ENCODE measurements at places on chromosomes 5 and 9. TPM values are rescaled to one million over a fixed set of nuclear protein-coding genes. Genes with fewer than 3 reads are reported as not detected.
A peak's percentile ranks its signal among the peaks of the same experiment; 100 is the strongest.

DNA sequence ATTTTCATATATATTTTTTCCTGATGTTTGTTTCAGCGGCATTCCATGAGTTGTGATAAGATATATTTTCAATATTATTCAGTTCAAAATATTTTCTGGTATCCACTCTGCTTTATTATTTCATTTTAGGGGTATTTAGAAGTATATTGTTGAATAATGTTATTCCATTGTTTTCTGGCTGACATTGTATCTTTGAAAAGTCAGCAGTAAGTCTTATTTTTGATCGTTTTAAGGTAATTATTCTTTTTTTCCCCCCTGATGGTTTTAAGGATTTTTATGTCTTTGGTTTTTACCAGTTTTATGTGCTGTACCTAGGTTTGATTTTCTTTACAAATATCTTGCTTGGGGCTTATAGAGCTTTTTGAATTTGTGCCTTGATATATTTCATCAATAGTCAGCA, 6.6 kb upstream of the GLRA1 start:
- peak; percentile 11 for DNase-seq

DNA sequence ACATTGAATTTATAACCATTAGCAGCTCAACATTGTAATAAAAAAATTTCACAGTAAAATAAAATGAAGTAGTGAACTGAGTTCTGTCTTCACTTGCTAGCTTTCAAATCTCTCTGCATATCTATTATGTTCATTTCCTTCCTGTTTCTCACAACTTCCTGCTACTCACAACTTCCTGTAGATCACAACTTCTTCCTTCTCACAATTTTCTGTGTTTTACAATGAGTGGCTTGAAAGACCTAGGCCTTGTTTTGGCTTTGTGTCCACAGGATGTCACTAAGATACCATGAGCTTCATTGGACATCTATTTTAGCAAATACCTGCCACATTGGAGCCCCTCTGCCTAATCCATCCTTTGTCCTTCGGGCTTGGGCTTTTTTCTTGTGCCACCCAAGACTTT, 480.3 kb upstream of the ADAMTS16 start:
- DNase-seq = no peak

- no peak for DNase-seq
Observed at GRCh38 chr9:115766370-115766955, 387.1 kb upstream of the PAPPA start.

DNA sequence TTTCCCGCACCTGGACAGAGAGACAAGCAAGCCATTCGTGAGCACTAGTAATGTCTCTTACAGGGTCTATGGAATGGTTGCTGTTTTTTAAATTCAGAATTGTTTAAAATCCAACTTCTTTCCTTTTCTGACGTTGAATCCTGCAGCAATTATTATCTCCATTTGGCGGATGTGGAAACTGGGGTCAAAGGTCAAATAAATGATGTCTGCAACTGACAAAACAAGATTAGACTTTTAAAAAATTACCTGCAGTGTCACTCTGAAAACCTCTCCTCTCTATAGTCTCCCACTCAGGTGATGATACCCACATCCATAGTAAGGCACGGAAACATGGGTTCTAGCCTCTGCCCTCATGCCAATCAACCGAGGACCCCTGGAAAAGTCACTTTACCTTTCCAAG, 142.7 kb upstream of the SMIM23 start:
- no peak for DNase-seq

GRCh38 chr5:90709323-90710155, 150.9 kb downstream of the ADGRV1 start:
- DNase-seq = peak; percentile 80

The CD74 gene
- 49.8 TPM for total RNA-seq

- no peak for DNase-seq
Observed at GRCh38 chr5:58599217-58599616, 16.3 kb downstream of the RAB3C start.

DNA sequence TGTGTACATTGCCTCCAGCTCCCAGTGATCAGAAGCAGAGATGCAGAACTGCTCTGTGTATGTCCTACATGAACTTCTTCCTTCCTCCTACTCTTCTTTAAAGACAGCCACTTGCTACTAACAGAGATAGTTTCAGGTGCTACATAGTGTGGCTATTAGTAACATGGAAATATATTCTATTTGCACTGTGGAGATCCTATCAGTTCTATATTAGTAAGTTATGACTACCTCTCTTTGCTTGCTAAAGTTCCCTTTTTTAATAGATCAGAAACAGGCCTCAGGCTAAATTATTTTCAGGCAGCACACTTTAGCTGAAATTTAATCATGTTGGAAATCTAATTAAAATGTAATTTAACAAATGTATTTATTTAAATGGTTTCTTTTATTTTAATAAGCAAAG, 64.4 kb upstream of the TNFSF8 start:
- no peak for DNase-seq

GRCh38 chr5:36459176-36460135, 146.9 kb upstream of the SLC1A3 start:
- peak; percentile 69 for DNase-seq
